Cortex of kidney (tissue), 1 donor: ENCODE measurements at places on chromosomes 7 and 10.

DNA sequence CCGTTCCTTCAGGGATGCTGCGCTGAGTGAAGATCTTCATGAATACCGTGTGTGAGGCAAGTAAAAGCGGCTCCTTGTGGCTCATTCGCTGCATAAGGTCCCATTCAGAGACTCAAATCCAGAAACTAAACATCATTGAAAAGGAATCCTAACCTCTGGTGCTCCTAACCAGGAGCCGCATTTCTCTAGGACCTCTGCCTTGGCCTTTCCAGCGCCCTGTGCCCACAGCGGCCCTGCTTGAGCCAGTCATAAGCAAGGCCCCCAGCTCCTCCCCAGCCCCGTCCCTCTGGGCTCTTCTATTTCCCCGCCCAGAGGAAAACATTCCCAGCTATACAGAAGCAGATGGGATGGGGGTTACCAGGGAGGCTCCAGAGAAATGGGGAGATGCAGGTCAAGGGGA lies 42.6 kb upstream of the INSIG1 start:
- DNase-seq = no peak

DNA sequence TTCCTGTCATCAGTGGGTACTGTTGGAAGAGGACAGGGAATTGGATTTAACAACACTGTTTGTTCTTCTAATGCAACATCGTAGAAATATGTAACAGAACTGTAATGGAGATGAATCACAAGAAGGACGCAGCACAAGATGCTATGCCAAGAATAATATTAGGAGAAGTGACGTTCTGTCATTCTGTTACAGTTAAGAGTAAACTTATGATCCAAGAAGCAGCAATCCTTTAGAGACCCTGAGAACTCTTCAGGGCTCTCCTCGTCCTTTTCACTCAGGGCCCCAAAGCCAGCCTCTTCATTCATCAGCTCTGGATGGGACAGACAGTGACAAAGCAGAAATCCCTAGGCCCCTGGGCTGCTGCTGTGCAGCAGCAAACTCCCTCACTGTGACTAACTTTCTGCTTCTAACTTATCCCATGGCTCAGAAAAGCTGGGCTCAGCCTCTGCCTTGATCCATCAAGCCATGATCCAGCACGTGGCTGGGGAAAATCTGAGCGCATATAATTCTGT lies 8.7 kb upstream of the IL6 start:
- no peak for DNase-seq

- DNase-seq = no peak
These were observed 30.1 kb downstream of the C10orf90 start for GRCh38 chr10:126640401-126640800.

DNA sequence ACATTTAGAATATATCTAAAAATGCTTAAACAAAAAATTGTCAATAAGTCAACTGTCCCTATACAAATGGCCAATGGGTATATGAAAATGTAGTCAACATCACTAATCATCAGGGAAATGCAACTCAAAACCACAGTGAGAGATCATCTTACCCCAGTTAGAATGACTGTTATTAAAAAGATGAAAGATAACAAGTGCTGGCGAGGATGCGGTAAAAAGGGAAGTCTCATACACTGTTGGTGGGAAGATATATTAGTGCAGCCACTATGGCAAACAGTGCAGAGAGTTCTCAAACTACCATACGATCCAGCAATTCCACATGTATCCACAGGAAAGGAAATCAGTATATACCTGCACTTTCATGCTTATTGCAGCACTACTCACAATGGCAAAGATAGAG lies 48.6 kb upstream of the APBB1IP start:
- no peak for DNase-seq

DNA sequence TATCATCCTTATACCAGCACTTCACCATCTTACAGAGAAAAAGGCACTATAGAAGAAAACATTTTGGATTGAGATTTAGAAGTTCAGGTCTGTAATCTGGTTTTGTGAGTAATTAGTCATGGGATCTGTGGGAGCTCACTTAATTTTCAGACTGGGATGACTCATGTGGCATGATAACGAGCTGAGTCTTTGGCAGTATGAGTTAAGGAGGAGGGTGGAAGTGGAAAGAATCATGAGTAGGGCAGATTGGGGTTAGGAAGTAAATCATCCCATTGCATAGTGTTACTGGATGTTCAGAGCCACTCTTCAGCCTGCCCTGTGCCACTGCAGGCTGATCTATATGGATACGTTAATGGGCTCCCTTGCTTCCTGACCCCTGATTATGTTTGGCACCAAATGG lies 64.9 kb downstream of the ZNF92 start:
- no peak for DNase-seq
